ENCODE measurements at places on chromosomes 11 and 22. TPM values are rescaled to one million over a fixed set of nuclear protein-coding genes. Genes with fewer than 3 reads are reported as not detected.

KRTAP5-2 gene
- not detected for total RNA-seq

RBMXL2 gene
- total RNA-seq = not detected

SPTBN2 gene
- 1.5 TPM for total RNA-seq

- no peak for DNase-seq
Measured at GRCh38 chr22:32631507-32632255, 157.1 kb downstream of the FBXO7 start.

- DNase-seq = no peak
Measured at GRCh38 chr11:35035894-35036408, 103.0 kb upstream of the CD44 start.

DNA sequence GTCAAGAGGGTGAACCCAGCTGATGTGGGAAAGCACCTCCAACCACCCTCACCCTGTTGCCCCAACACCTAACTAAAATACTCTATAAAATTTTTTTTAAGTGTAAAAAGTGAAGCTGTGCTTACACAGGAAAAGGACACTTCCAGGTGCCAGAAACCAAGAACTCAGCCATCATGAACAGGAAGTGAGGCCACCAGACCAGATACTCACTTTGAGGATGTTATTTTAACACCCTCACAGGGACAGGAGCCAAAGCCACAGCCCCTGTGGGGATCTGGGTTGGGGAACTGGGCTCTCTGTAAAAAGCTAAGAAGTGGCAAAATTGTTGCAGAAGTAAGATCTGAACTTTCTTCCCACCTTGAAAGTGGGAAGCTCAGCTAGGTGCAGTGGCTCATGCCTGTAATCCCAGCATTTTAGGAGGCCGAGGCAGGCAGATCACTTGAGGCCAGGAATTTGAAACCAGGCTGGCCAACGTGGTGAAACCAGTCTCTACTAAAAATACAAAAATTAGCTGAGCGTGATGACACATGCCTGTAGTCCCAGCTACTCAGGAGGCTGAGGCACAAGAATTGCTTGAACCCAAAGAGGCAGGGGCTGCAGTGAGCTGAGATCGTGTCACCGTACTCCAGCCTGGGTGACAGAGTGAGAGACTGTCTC lies 3.8 kb downstream of the RSPH14 start:
- peak; percentile 39 for DNase-seq

GRCh38 chr11:72010529-72011233 lies 12.0 kb downstream of the IL18BP start:
- no peak for DNase-seq
